ENCODE measurements at places on chromosomes 5 and 9.

GRCh38 chr9:130630071-130630450, 34.3 kb upstream of the PRDM12 start:
- no peak for DNase-seq

DNA sequence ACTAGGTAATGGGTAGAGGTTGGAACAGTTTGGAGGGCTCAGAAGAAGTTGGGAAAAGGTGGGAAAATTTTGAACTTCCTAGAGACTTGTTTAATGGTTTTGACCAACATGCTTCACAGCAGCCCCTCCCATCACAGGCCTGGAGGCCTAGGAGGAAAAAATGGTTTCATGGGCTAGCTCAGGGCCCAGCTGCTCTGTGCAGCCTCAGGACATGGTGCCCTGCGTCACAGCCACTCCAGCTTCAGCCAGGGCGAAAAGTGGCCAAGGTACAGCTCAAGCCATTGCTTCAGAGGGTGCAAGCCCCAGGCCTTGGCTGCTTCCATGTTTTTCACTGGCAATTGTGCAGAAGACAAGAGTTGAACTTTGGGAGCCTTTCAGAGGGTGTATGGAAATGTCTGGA, 453.7 kb downstream of the LRRC70 start:
- no peak for DNase-seq

- no peak for DNase-seq
These were observed 26.4 kb upstream of the LNPEP start for GRCh38 chr5:96909435-96909834.

GRCh38 chr5:151637676-151638075, 46.5 kb upstream of the FAT2 start:
- no peak for DNase-seq

DNA sequence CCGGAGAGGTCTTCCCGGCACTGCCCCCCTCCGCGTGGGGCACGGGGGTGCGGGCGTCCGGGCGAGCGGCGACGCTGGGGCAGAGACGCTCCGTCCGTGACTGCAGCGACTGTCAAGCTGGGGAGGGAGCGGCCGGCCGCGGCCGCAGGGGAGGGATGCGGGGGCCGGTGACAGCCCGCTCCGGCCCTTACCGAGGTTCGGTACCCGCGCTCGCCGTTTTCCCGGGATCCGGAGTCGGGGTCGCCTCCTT, 400 bp downstream of the KDM4C start:
- DNase-seq: no peak

DNA sequence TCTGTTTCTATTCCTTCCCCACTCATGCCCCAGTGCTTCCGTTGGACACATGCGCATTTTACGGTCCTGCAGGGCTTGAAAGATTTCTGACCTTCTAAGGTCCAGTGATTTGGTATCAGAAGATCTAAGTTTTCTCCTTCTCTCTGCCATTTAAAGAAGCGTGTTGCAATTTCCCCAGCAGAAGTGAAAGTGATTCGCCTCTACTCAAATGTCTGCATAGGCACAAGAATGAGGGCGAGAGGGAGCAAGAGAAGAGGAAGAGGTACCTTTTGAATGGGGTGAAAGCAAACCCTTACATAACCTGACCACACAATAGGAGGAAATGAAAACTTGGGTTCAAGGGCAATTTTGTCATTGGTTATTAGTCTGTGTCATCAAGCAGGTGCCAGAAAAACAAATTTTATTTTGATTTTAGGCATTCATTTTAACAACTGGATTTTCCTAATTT, 31.7 kb upstream of the NR3C1 start:
- DNase-seq: no peak

DNA sequence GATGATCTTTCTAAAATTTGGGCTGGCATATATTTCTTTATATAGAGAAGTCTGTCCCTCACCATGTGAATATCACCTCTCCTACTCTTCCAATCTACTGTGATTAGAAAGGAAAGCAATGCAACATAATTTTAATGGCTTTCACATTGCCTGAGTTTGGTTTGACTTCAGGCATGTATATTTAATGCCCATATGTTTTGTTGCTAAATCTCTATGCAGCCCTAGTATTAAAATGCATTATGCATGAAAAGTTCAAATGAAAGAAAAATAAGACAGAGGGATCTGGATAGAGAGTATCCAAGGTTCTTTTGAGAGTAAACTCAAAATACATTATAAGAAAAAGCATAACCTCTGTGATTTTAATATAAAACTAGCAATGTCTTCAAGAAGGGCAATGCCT, 518.3 kb downstream of the PRR16 start:
- no peak for DNase-seq

GRCh38 chr9:99868845-99869244, 37.6 kb upstream of the STX17 start:
- no peak for DNase-seq

DNA sequence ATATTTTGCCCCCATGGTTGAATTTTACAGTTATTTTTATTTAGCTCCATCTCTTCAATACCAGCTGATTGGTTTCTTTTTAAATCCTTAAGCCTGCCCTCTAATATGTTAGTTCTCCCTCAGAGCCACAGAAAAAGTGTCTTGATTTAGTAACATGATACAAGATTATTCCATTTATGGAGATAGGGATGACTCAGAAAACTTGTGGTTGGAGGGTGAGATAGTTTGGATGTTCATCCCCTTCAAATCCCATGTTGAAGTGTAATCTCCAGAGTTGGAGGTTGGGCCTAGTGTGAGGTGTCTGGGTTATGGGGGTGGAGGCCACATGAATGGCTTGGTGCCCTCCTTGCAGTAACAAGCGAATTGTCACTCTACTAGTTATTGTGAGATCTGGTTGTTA, 115.7 kb downstream of the FBXO38 start:
- DNase-seq: no peak

GRCh38 chr9:130785053-130785452, 50.0 kb upstream of the ABL1 start:
- DNase-seq: no peak

GRCh38 chr5:173845321-173845720, 42.8 kb upstream of the CPEB4 start:
- no peak for DNase-seq

GRCh38 chr5:112024769-112025168, 267.8 kb upstream of the NREP start:
- no peak for DNase-seq

GRCh38 chr5:148653291-148653835, 964 bp downstream of the HTR4 start:
- no peak for DNase-seq

DNA sequence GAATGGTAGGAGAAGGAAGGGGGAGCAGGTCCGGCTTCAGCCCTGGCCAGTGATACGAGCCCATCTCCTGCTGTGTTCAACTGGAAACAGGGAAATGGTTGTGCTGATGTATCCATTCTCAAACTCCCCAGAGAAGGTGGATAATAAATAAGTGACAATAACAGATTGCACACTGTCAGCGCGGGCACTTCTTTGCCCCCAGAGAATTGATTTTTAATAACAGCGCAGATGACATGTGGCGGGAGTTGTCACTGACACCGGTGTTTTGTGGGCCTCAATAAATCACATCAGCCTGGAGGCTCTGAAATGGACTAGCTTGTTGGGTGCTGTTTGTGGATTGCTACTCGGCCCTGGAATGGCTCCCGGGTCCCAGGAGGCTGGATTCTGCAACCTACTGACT, 141.4 kb upstream of the PANK3 start:
- no peak for DNase-seq

DNA sequence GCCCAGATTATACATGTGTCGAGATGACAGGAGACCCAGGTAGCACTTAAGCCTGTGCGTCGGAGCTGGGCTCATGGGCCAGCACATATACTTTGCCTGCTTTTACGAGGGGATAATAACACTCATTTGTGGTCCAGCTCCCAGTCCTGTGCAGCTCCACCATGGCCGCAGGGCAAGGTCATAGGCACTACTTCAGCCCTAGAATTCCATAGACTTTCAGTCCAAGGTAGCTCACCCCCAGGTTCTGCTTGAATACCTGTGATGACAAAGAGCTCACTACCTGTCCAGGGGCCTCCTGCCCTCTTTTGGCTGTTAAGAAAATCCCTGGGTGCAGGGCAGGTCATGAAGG, 1.7 kb downstream of the CORO2A start:
- no peak for DNase-seq

- DNase-seq: no peak
These were observed 55.7 kb upstream of the TBC1D9B start for GRCh38 chr5:179963375-179963774.

GRCh38 chr5:135615171-135615570, 36.4 kb upstream of the CXCL14 start:
- no peak for DNase-seq

GRCh38 chr9:97706246-97706645, 9.1 kb upstream of the XPA start:
- DNase-seq: no peak

DNA sequence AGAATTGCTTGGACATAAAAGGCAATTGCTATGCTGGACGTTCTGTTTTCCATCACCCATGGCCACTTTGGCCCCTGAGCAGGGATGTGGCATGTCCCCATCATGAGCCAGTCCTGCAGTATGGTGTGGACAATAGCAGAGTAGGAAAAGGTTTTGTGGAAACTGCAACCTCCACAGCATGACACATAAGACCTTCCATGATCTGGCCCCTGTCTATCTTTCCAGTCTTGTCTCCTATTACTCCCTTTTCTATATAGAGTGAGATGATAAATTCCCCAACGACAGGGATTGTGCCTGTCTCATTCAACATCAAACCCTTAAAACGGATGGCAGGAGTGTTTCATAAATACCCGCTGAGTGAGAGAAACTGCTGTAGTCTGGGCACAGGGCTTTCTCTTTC, 174.7 kb upstream of the PTCH1 start:
- DNase-seq: no peak
